Amygdala (tissue), 56 donors: ENCODE measurements at places on chromosomes 11 and 22.

GRCh38 chr22:37659897-37660708, 1.6 kb downstream of the PDXP start:
- no peak for DNase-seq

DNA sequence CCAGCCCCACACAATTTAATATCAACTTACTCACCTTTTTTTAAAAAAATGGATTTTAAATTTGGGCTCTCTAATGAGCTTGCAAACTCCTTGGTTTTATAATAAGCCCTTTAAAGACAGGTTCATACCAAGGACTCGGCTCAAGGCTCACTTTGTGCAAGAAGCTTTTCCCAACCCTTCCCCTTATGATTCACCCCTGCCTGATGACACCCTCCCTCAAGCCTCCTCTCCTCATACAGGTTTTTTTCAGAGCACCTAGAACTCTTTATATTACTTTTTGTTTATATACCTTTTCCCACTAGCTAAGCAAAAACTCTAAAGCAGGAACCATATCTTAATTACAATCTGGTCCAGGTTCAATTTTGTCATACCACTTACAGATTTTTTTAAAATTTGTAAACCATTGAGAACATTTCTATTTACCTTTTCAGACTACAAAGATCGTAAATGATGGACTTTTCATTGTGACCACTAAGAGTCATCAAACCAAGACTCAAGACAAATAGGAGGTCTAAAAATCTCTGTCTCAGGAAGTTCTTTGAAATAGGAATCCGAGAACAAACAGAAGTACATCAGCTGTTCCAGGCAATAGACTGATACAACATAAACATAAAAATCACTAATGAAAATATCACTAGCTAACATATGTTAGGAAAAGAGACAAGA, 13.1 kb upstream of the EXPH5 start:
- no peak for DNase-seq

DNA sequence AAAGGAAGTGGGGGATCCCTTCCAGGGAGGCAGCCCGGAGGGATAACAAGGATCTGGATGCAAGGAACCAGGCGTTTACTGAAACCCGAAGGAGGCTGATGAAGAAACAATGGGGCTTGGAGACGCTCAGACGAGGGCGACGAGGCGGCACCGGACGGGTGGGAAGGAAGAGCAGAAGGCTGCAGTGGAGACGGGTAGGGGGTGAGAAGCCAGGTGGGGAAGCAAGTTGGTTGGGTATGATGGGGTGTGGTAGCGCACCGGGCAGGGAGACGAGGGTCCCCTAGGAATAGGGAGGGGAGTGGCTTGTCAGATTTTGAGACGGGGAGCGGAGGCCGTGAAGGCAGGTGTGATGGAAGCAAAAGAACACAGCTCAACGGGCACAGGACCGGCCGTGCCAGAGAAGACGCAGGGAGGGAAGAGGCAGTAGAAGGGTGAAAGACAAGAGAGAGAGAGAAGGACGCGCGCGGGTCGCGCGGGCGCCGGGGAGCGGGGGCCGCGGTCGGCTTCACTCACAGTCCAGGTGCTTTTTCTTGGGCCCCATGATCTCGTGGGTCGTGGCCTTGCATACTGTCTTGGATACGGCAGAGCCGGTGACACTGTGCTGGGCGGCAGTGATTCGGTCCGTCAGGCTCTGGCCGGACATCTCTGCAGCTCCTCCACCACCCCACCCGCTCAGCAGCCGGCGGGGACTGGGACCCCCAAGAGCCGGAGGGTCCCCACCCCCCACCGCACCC, 579 bp downstream of the PICALM start:
- no peak for DNase-seq

DNA sequence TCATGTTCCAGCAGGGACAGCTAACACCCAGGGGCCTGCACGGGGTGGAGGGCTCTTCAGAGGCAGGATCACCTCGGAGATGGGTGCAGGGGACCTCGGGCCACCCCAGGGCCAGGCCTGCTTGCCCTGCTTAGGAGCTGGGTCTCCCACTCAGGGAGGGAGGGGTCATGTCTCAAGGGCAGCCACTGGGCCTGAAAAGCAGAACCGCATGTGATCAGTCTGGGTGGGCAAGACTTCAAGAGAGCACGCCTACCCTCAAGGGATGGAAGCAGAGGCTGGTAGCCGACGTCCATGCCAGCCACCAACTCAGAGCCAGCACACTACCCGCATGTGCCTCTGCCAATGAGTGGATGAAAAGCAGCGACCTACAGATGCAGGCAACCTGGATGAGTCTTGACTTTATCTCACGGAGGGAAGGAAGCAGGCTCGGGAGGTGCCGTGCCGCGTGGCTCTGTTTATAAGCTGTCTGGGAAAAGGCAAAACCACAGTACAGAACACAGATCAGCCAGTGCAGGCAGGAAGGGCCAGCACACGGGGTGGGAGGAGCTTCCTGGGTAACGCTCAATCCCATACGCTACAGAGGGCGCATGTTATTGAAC, 16.0 kb downstream of the TBX1 start:
- DNase-seq: no peak

GRCh38 chr11:82195283-82195682, 538.4 kb downstream of the FAM181B start:
- DNase-seq: no peak

- DNase-seq: no peak
These were observed 2.0 kb upstream of the UBXN1 start for GRCh38 chr11:62680825-62681240.

DNA sequence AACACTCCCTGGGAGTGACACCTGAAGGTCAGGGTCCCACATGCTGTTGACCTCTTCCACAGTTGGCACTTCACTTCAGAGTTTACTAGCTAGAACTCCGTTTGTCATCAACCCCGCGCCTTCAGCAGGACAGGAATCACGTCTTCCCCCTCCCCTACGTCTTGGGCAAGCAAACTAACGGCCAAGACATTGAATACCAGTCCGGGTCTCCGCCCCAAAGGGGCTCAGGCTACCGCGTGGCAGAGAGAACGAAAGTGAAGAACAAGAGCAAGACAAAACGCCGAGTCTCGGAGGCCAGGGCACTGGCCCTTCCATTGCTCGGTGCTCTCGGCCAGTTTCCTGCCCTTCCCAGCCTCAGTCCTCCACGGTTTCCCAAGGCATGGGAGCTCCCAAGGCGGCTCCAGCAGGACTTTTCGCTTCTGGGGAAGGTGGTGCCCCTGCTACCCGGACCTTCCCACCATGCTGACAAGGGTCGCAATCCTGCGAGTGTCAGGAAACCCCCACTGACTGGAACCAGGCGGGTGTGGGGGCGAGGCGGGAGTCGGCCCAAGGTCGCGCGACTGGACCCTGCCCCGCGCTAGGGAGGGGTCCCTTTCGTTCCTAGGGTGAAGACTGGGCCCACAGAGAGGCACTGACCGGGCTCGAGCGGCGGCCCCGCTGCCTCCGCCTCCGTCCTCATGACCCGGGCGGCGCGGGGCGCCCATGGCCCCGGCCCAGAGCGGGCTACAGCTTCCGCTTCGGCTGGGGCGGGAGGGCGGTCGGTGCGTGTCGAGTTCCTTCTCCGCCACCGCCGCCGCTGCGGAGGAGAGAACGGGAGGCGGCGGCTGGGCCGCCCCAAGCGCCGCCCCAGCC, at the start of gene GUCD1:
TSS of gene GUCD1 (minus strand) at position 826 of the 852 bp plus-strand sequence. CDS start at position 679, 147 bp downstream.
- no peak for DNase-seq

DNA sequence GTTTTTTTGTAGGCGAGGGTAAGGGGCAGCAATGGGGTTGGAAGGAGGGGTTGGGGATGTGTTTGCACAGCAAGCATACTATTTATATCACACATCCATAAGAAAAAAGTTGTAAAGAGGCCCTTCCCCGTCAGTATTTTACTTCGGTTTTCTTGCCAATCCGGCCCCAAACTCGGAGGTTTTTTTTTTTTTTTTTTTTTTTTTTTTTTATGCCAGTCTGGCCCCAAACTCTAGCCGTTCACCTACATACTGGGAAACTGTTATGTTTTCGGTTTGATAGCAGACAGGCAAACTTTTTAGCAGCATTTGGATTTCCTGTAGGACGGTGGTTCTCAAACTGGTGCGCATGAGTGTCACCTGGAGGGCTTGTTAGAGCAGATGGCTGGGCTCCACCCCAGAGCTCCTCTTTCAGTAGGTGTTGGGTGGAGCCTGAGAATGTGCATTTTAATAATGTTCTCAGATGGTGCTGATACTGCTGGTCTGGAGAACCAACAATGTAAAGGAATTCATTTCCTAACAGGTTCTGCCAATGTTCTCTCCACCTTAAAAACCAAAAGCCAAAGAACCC, 76.5 kb upstream of the ZBED5 start:
- no peak for DNase-seq
